SK-N-SH (cell line): ENCODE measurements at places on chromosomes 6 and 20.

- no peak for DNase-seq
Measured at GRCh38 chr6:118632359-118632758, 19.0 kb downstream of the CEP85L start.

DNA sequence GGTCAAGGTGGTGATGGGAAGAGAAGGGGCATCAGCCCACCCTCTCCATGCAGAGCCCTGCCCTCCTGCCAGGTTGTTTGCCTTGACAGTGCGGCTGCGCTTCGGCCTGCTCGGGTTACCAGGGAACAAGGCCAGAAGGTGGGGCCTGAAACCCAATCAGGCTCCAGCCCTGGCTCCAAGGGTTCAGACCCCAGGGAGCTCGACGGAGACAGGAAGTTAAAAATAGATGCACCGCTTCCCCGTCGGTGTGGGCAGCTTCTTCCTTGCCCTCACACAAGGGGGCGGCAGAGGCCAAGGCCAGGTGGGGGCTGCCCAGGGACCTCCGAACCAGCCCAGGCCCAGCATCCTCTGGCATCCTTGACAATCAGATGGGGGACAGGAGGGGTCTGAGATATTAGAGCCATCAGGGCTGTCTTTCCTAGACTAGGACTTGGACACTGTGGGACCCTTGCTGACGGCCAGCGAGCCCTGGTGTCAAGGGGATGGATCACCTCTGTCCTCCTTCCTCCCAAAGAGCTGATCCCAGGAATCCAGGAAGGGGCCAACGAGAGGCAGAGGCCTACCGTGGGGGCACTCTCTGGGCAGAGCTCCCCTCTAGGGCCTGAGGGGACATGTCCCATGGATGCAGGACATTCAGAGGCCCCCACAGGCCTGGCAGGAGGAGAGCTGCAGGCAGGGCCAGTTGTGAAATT lies 65.2 kb downstream of the RIPOR3 start:
- peak; percentile 64 for DNase-seq

DNA sequence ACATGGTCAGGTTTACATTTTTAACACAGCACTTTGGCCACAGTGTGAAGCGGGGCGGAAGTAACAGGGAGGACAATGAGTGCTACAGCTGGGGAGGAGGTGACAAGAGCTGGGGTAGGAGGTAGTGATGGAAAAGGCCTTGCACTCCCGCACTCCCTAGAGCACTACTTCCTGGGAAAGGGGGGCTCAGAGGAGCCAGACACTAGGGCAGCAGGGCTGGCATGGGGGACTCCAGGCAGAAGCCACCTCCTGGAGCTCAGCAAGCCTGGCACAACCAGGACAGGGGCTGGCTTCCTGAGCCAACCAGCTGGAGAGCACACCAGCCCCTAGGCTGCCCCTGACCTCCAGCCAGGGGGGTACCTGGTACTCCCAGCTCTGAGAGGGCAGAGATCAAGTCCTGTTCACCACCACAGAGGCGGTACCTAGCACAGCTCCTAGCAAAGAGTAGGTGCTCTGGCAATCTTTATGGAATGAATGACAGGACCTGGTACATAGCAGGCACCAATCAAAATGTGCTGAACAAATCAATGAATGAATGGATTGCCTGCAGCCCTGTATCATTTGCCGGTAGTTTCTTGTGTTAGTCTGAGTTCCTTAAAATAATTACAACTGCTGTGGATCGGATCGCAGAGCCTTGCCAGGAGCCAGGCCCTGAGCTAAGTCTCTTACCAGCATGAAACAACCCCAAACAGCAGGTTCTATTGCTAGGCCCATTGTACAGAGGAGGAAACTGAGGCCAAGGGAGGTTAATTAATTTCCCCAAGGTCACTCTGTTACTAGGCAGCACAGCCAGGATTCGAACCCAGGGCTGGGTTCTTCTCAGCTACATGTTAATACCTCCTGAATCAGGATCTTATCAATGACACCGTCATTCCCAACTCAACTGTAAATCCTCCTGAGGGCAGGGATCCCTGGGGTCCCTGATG lies 15.5 kb downstream of the NOL4L start:
- DNase-seq, result no peak

GRCh38 chr6:42025066-42025844 lies 25.1 kb upstream of the TAF8 start:
- DNase-seq, result no peak

DNA sequence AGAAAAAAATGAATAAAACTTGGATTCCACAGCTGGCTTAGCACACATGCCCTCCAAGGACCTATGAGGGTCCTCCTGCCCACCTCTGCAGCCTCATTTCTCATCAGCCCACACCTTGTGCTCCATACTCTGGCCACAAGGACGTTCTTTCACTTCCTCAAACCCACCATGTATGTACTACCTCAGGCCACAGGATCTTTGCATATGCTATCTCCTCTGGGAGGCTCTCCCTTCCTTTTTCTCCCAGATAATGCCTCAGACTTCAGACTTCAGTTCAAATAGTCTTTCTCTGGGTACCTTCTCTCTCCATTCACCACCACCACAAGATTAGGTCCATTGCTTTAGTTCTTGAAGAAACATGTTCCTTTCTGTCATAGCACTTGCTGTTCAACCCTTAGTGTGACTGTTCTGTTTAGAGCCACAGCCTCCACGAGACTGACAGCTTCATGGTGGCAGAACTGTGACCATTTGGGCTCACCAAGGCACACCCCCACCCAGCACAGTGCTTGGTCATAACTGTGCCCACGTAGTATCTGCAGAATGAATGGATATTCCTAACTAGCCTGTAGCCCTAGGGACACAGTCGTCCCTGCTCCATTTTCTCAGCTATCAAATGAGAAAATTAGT lies 146.7 kb upstream of the LRFN2 start:
- no peak for DNase-seq

- no peak for DNase-seq
Measured at GRCh38 chr6:82381278-82381677, 17.7 kb downstream of the TPBG start.

DNA sequence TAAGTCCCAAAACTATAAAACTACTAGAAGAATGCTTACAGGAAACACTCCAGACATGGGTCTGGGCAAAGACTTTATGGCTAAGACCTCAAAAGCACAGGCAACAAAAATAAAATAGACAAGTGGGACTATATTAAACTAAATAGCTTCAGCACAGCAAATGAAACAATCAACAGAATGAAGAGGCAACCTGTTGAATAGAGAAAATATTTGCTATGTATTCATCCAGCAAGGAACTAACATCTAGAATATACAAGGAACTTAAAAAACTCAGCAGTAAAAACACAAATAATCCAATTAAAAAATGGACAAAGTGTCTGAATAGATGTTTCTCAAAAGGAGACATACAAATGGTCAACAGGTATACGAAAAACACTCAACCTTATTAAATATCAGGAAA lies 30.4 kb downstream of the HLA-G start:
- DNase-seq, result no peak

DNA sequence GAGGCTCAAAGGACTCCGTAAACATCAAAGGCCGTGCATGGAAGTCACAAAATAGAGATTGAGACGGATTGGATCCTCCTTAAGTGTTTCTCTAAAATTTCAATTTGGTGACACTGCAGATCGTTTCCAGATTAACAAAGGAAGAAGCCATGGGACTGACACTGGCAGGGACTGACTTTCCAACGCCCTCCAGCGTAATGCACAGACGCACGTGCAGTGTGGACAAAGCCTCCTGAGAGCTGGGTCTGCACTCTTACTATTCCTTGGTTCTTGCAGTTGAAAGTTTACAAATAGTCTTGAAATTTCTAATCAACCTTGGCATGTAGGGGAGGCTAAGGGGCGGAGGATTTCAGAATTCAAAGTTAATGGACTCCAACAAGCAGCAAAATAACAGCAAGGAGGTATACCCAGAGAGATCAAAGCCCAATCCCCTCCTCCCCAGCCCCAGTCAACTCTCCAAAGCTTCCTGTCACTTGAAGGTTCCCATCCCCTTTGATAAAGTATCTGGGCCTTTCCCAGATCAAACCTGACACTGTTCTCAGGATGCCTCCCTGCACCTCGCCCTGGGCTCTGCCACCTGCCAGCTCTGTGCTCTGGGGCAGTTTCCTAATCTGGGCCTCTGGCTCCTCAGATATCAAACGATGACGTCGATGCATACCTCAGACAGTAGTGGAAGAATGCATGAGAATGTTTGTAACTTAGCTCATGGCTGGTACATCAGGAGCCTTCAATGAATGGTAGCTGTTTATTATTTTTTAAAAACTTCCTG lies 106.5 kb upstream of the TRAF3IP2 start:
- DNase-seq, result no peak

GRCh38 chr6:105072798-105073199 lies 107.0 kb downstream of the POPDC3 start:
- DNase-seq, result no peak

DNA sequence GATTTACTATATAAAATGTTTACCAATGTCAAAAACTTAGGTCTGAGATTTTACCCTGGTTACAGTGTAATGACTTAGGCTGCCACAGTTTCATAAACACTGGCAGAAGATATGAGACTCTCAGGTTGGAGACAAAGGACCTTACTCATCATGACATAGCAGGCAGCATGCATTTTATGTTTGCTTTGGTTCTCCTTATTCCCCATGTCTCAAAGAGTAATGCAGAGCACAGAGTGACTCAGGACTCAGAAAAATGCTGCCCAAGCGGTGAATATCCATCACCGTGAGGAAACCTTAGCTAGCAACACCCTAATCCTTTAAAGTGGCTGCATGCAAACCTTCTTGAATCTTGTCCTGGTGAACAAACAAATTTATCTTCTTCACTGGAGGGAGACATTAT lies 112.1 kb upstream of the EYS start:
- DNase-seq, result no peak

GRCh38 chr6:14063756-14064155 lies 53.8 kb upstream of the CD83 start:
- DNase-seq, result no peak

- DNase-seq, result no peak
Measured at GRCh38 chr6:35600659-35601125, 88.0 kb upstream of the TULP1 start.

DNA sequence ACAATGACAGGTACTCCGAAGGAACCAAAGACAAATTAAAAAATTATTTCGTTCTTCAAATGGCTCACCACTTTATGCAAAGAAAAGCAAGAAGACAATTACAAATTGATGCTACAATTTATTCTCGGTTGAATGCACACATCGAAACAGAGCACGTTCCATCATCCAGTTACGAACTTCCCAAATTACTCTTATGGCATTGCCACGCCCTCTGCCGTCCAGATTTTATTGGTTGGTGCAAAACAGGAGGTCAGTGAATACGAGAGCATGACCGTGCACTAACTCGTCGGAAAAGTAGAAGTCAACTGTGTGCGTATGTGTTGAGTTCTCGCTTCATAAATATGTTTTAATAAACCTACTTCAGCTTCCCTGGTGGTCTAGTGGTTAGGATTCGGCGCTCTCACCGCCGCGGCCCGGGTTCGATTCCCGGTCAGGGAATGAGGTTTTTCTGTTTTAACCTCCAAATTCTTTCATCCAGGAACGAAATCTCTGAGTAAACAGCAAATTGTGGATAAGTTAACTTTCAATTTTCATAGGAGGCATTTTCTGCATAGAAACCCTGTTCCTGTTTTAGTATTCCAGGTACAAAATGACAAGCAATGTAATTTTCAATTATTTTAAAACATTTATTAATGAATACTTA lies 23.2 kb downstream of the ZNF311 start:
- DNase-seq, result peak; percentile 55

GRCh38 chr6:156832231-156832647 lies 55.1 kb downstream of the ARID1B start:
- DNase-seq, result peak; percentile 59

- DNase-seq, result no peak
Measured at GRCh38 chr6:166411721-166412151, 29.0 kb upstream of the MPC1 start.

GRCh38 chr20:38063911-38064530 lies 30.5 kb downstream of the RPRD1B start:
- DNase-seq, result no peak

DNA sequence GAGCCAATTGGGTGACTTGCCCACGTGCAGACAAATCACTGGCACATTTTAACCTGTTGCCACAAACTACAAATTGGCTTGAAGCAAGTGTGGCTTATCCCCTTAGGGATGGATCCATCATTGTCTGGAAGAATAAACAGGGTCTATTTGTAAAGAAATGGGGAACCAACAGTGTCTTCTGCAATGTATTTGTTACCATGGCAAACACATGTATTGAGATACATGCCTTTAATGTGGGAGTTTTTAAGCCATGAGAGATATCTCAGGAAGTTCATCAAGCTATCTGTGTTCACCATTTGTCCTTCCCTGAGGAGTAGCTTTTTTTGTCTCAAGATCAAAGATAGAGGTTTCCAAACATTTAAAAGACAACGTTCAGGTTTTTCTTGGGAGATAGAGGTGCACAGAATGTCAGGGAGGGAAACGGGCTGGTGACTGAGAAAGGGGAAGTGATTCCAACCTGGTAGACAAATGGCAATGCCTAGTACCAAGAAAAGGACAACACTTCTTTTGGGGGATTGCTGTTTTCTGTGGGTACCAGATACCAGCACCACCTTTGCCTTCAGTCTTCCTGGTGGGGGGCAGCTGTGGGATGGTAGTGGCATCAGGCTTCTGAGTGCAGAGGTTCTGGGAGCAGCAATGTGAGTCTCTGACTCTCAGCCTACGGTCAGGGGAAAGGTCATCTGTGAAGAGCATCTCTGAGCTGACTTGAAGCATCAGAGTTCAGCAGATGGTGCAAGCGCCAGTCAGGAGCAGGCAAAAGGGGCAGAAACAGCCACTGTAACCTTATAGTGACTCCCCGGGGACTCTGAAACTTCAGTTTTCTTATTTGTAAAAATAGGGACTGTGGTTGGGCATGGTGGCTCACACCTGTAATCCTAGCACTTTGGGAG lies 20.1 kb upstream of the BCAS1 start:
- no peak for DNase-seq

- DNase-seq, result no peak
Measured at GRCh38 chr6:129753422-129753821, 43.4 kb upstream of the ARHGAP18 start.

DNA sequence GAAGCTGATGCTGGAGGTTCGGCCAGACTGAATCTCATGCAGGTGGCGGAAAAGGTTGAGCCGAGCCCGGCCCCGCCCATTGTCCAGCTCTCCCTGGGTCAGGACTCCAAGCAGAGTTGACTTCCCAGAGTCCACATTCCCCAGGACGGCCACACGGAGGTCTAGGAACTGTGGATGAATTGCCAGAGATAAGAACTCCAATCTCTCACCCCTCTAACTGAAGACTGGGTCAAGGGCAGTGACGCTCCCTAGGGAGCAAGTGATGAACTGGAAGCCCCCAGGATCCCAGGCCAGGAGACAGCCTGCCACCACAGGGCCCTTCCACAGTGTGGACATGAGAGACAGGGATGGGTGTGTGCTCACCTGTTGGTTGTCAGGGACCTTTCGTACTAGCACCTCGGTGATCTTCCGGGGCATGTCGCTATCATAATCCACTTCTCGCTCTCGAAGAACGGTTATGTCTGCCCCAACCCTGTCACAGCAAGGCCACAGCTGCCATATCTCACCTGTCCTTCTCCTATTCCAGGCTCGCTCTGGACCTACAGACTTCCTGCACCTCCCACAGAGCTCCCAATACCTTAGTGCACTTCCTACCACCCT lies 3.6 kb downstream of the GTPBP2 start:
- no peak for DNase-seq

- no peak for DNase-seq
Measured at GRCh38 chr20:2234598-2235191, 61.1 kb upstream of the TGM3 start.
